ENCODE measurements at places on chromosomes 13 and 19.

DNA sequence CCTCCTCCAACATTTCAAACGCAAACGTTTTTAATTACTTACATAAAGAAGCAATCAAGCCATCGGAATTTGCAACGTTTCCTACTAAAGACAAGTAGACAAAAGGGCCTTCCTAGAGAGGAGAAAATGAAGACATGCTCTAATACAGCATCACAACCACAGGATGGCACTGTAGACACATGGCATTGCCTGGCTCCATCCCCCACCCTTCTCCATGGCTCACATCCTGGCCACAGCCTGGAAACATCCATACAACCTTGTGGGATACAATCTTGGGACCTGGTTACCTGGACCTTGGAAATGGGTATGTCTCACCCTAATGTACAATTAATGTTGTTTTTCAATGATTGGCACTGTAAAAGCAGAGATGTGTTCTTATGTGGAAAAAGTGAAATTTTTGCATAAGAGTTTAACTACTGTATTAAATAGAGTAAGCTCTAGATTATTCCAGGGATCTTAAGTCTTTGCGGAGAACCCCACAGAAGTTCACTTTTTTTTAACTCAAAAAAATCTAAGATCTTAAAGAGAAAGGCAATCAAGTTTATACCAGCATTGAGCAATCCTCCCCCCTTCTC is 21.5 kb downstream of the EBPL start:
- DNase-seq: peak; percentile 44

DNA sequence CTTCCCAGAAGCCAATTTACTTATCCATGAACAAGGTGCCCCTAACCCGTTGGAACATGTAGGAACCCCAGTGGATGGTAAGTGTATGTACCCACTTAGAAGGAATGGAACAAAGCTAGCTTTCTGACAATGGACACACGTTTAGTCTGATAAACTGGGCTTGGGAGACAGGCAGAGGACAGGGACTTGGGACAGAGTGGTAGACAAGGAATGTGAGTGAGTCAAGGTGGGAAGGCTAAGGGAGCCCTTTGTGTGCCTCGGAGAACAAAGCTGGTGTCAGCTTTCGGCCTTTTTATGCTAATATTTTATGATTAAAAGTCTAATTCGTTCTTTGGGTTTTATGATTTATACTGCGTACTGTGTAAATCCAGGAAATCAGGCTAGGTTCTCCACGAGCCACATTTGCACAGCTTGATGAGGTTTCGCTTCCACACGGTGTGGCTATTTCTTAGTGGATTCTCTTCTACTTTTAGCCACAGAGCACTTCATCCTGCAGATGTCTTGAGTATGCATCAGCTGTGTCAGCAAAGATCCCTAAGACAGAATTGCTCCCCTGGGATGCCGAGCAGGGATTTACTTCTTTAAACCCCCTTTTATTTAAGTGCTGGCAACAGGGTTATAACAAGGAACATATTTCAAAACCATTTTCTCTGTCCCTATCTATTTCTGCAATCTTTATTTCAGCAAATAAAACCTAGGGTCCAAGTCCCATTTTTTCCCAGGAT is 258.5 kb downstream of the DLEU7 start:
- DNase-seq: no peak

GRCh38 chr13:73598020-73598712 is 536.0 kb downstream of the KLF12 start:
- DNase-seq: no peak

GRCh38 chr13:98503175-98504028 is 73.5 kb downstream of the STK24 start:
- no peak for DNase-seq

- DNase-seq: no peak
These were observed 26.3 kb downstream of the TMEM255B start for GRCh38 chr13:113785051-113786010.

DNA sequence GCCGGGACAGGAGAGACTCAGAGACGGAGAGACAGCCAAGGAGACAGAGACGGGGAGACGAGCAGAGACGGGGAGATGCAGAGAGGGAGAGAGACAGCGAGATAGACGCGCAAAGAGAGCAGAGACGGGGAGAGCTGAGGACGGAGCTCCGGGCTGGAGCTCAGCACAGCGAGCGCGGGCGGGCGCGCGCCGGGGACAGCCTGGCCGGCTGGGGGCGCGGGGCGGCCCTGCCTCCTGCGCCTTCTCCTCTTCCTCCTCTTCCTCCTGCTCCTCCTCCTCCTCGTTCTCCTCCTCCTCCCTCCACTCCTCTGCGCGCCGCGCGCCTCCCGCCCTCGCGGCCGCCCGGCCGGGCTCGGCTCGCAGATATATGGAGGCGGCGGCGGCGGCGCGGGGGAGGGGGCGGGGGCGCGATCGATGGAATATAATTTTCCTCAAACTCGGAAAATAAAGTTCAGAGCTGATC is at the start of gene ERFL:
Gene ERFL (minus strand): TSS at position 229 of the 463 bp plus-strand sequence. CDS start 15,530 bp downstream, outside the sequence.
- DNase-seq: no peak

GRCh38 chr13:26019881-26020870 is 31.6 kb downstream of the SHISA2 start:
- no peak for DNase-seq

- no peak for DNase-seq
These were observed 4.7 kb upstream of the B3GNT3 start for GRCh38 chr19:17790059-17790780.

GRCh38 chr13:113589251-113589960 is 4.9 kb downstream of the TFDP1 start:
- peak; percentile 38 for DNase-seq

DNA sequence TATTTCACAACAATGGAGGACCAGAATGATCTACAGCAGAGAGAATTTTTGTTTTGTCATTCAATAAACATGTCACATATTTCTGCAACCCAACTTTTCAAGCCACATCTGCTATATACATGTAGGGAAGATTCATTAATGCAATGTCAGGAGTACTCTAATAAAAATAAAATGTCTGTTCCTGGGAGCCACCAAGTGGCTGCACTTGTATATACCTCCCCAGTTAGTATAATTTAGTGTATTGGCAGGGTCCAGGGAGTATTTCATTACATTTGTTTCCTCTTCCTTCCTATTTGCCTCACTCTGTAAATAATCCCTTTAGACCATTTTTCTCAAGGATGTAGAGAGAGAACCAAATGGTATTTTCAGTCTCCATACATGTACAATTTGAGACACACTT is 1169.0 kb downstream of the DIAPH3 start:
- DNase-seq: no peak

- DNase-seq: no peak
These were observed 136.8 kb downstream of the DCLK1 start for GRCh38 chr13:35994131-35994966.

DNA sequence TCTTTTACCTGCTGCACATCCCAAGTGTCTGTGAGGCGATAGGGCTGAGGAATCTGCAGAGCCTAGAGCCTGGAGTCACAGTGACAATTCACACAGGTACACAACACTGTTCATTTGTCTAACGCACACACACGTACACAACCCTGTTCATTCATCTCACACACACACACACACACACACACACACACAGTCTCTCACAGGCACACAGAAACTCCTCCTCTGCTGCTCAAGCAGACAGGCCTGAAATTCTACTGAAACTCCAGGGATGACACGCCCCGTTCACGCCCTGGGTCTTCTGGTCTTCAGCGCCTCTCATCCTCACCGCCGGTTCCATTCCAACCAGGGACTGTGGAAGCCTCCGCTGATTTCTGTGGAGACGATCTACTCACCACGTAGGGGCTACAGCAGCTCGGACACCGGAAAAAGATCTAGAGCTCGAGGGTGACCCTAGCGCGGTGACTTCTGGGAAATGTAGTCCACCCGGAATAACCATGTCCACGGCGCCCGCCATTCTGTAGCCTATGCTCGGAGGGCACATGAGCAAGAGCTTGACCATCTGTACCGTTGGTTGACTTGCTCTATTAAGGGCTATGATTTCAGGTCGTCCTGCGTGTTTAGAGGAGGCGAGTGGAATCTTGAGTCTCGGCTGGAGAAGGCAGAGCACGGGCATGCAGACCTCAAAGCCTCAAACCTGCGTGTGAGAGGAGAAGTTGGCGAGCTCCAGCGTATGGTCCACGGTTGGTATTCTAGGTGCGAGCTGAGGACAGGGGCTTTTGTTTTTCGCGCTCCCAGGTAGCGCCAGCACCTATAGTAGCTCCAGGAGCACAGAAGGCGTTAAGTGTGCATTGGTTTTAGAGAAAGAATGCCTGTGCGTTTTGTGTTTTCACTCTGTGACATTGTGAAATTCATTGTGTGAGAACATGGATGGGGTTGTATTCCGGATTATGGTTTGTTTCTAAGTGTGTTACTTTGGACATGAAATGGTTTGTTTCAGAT is 33.4 kb downstream of the ZNF45 start:
- DNase-seq: peak; percentile 77

- no peak for DNase-seq
These were observed 42.2 kb downstream of the SAE1 start for GRCh38 chr19:47172666-47173455.

DNA sequence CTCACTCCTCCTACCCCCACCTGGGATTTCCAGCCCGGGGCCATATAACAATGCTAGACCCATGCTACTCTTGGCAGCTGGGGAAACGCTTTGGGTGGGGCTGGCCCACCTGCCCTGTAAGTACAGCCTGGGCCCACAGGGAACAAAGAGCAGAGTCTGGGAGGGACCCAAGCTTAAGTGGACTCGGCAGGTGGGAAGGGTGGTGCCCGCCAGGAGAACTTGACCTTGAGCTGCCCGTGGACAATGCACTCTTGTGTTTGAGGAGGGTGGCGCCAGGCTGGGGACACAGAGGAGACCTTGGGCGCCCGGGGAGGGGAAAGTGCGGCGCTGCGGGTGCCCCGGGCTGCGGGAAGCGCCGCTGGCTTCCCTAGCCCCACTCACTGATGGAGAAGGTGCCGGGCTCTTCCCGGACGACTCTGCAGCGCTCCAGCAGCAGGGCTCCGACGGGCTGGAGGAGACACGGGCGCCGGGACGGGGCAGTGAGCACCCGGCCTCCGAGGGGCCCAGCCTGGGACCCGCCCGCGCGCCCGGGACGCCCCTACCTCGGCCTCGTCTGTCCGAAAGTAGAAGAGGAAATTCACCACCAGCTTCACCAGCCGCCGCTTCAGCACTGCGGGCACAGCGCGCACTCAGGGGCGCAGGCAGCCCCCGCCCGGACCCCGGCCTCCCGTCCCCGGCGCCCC is 607 bp downstream of the PLEKHJ1 start:
- no peak for DNase-seq

DNA sequence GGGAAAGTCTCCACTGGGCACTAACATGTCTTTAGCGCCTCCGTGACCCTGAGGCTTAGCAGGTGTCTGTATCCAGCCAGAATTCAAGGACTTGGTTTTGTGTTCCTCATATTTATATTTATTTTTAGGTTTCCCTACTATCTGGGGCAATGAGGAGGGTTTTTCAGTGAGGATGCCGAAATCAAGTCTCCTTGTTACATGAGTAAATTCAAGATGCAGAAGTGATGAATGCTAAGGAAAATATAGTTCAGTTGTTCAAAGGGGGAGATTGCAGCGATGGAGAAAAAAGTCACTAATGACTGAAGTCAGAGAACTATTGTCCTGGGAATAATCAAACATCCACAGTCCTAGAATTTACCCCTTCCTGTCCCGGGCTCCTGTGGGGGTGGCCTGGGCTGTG is 791 bp upstream of the ADGRE2 start:
- DNase-seq: no peak

- no peak for DNase-seq
These were observed 16.8 kb downstream of the ZNF431 start for GRCh38 chr19:21158523-21159135.

GRCh38 chr19:29702161-29702962 is 12.7 kb downstream of the C19orf12 start:
- DNase-seq: no peak

- no peak for DNase-seq
These were observed 1421.3 kb downstream of the OLFM4 start for GRCh38 chr13:54449922-54450321.

- no peak for DNase-seq
These were observed 23.9 kb upstream of the PSG4 start for GRCh38 chr19:43229315-43229714.

GRCh38 chr13:65540175-65540574 is 1690.0 kb downstream of the PCDH9 start:
- DNase-seq: no peak

- DNase-seq: no peak
These were observed 859 bp downstream of the ZNF433 start for GRCh38 chr19:12034620-12035019.

- no peak for DNase-seq
These were observed 537.4 kb downstream of the SLITRK6 start for GRCh38 chr13:85261757-85262346.

- no peak for DNase-seq
These were observed 182.0 kb downstream of the DNAJC15 start for GRCh38 chr13:43205416-43205815.

- DNase-seq: no peak
These were observed 21.6 kb downstream of the EFNA2 start for GRCh38 chr19:1307320-1307719.

GRCh38 chr13:20206698-20207235 is 14.0 kb upstream of the GJB2 start:
- no peak for DNase-seq

DNA sequence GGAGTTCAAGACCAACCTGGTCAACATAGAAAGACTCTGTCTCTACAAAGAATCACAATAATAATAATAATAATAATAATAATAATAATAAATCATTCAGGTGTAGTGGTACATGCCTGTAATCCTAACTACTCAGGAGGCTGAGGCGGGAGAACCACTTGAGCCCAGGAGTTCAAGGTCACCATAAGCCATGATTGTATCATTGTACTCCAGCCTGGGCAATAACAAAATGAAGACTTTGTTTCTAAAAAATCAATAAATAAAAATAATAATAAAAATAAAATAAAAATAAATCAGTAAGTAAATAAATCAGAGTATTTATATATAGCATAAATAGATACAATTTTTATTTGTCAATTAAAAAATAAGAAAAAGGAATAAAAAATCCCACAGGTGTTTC is 1636.4 kb downstream of the SLITRK1 start:
- DNase-seq: no peak

DNA sequence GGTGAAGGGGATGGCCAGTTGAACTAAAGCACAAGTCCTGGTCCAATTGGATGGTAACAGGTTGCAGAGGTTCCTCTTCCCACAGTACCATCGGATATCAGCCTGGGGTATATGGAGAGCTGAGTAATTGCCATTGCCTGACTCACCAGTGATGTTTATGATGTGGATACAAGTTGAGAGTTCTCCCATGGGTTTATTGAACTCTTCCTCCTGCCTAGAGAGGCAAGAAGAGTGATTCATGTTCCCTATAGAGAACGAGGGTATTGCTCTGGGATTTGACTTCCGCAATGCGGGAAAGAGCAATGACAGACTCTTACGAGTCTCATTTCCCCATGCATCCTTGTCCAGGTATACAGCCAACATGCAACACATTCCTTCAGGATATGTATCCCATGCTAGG is 111.3 kb upstream of the PCDH9 start:
- DNase-seq: no peak

GRCh38 chr19:32719611-32720059 is at the start of gene TDRD12:
TDRD12 (plus strand) TSS chr19:32719767; CDS start chr19:32720073, 306 bp downstream.
- DNase-seq: no peak

GRCh38 chr13:40143559-40143958 is 488.1 kb downstream of the COG6 start:
- no peak for DNase-seq

Measured in activated CD8-positive, alpha-beta memory T cell treated with anti-CD3 and anti-CD28 coated beads, Interleukin-2, amount 10 ng/mL, durations not matched to agents 7 days and 5 days (primary cell).